Globus pallidus (tissue), 1 donor: ENCODE measurements at places on chromosomes 7 and 10.

- no peak for DNase-seq
Measured at GRCh38 chr7:157884461-157885062, 547.8 kb downstream of the DNAJB6 start.

DNA sequence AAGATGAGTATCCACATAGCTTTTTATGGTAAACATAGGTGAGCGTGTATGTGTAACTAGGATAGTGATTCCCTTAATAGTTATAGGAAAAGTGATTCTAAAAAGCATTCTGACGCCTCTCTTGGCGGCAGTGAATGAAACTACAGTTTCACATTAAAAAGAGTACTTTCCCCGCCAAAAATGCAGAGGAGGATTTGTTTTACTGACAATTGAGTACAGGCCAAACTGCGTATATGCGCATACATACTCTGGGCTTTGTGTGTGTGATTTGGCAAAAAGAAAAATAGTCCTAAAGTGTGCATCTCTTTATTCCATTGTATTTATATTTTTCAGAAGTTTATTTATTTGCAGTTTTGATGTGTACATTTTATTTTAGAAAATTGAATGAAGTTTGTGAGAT lies 10.3 kb downstream of the CUL1 start:
- DNase-seq = no peak

- no peak for DNase-seq
Measured at GRCh38 chr10:120755771-120756170, 95.4 kb upstream of the WDR11 start.

GRCh38 chr10:97336942-97337831 lies 2.7 kb upstream of the FRAT2 start:
- no peak for DNase-seq

- no peak for DNase-seq
Measured at GRCh38 chr7:47500103-47500563, 81.8 kb downstream of the TNS3 start.
